Ascending aorta (tissue), 2 donors: ENCODE measurements at places on chromosomes 12 and 14.

GRCh38 chr14:21781543-21781942 lies 107.9 kb upstream of the OR4E1 start:
- no peak for DNase-seq

- DNase-seq: no peak
Measured at GRCh38 chr12:111596985-111597830, 1.9 kb downstream of the ATXN2 start.

GRCh38 chr12:52343550-52343949 lies 22.4 kb upstream of the KRT83 start:
- DNase-seq: no peak

DNA sequence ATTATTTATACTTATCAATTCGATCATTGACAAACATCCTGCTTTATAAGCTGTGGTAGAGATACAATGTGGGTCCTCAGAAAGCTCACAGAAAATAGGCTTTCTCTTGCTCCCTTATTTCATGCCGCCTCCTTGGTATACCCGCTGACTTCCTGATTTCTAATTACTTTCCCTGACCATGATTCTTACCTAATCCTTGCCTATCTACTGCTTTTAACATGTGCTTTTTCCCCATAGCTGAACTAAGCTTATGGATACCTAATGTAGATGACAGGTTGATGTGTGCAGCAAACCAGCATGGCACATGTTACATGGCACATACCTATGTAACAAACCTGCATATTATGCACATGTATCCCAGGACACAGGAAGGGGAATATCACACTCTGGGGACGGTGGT lies 65.1 kb downstream of the ITPR2 start:
- no peak for DNase-seq

GRCh38 chr12:109599087-109599486 lies 25.5 kb downstream of the MVK start:
- no peak for DNase-seq

GRCh38 chr14:26008290-26008689 lies 589.5 kb downstream of the NOVA1 start:
- no peak for DNase-seq

- no peak for DNase-seq
Measured at GRCh38 chr12:1650260-1650977, 21.4 kb downstream of the WNT5B start.

DNA sequence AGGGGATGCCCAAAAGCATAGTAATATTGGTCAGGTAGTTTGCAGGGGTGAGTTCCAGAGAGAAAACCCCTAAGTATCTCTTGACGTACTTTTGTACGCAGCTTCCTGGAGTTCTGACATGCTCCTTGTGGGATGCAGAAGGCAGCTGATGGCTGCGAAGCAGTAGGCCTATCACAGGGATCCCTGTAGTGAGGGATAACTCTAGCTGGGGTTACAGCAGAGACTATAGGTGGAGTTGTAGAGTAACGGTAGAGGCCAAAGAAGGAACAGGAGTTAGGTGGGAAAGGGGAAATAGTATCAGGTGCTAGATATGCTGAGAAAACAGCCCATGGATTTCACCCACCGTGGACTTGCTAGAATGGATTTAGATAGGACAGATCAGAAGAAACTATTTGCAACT lies 37.3 kb downstream of the MGST1 start:
- no peak for DNase-seq

DNA sequence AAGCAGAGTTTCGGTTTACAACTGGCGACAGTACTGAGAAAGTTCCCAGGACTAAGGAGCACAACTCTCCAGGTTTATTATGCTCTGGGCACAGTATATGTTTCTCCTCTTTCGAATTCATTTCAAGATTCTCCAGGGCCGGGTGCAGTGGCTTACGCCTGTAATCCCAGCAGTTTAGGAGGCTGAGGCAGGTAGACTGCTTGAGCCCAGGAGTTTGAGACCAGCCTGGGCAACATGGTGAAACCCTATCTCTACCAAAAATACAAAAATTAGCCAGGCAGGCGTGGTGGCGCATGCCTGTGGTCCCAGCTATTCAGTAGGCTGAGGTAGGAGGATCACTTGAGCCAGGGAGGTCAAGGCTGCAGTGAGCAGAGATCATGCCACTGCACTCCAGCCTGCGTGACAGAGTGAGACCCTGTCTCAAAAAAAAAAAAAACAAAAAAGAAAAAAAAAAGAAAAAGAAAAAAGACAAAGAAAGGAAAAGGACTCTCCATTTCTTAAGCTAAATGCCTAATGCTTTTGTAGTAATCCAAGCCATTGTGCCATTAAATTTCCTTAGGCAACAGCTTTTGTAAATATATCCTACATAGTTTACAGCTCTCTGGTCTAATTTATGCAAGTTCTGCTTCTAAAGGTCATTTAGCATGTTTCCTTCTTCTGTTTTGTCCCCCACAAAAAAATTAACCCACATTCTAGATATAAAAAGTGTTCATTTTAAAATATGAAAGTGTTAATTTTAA lies 34.8 kb downstream of the ATL1 start:
- DNase-seq: no peak

DNA sequence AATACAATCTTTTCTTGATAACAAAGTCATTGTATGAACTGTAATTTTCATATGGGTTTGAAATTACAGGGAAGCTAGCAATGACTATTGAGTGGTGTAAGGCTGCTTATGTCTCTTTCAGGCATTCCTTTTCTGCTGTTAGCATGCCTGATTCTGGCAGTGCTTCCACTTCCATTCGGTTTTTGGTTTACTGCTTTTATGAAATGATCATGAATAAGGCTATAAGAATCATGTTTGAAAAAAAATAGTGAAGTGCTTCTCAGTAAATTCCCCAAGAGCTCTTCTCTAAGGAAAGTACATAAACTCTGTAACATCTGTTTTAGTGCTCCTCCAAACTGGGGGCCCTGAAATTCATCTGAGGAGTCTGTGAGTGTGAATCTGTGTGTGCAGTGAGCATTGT lies 434.0 kb upstream of the RGS6 start:
- no peak for DNase-seq

DNA sequence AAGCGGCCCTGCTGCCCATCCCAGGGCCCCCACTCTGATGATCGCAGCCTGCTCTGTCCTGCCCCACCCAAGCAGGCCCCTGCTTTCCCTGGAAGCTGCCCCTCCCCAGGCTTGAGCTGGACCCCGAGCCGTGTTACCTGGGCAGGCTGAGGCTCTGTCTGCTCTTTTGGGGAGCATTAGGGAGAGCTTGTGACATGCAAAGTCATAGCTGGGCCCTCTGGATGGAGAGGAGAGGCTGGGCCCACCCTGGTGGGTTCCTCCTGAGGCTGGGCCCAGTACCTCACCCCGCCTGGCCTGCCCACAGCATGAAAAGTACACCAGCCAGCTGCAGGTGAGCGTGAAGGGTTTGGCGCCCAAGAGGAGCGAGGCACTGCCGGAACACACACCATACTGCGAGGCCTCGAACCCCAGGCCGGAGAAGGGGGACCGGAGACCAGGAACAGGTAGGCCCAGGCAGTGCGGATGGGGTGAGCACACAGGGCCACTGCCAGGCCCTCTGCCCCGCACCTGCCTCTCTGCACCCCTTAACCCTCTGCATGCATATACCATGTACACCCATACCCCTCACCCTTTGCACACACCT lies 15.0 kb downstream of the CEP170B start:
- DNase-seq: peak; percentile 56

GRCh38 chr12:68867606-68868005 lies 59.6 kb downstream of the MDM2 start:
- no peak for DNase-seq

DNA sequence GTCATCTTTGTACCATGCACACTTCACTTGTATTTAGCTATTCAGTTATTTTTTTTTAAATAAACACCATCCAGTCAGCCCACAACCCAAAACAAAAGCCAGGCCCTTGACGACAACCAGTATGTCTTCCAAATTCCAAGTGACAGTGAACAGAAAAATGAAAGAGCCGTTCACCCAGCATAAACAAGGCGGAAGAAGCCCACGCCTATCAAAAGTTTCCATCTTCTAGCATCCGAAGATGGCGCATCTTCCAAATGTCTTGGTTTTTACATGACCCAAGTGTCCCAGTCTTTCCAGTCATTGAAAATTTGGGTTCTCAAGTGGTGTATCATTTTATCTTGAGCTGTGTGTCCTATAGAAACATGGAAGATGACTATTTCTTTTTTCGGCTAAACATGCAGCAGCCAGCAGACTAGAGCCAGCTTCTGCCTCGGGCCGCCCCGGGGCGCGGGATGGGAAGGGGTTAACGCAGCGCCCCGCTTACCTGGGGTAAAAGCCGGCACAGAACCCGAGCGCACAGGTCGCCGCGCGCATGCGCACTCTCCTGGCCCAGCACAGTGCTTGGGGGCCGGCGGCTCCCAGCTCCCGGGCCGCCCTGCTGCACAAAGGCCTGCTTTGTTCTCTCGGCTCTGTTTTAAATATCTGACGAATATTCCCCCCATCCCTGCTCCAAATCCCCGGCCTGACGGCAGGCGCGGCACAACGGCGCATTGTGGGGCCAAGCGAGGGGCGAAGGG lies 164.8 kb downstream of the ZFP36L1 start:
- no peak for DNase-seq

DNA sequence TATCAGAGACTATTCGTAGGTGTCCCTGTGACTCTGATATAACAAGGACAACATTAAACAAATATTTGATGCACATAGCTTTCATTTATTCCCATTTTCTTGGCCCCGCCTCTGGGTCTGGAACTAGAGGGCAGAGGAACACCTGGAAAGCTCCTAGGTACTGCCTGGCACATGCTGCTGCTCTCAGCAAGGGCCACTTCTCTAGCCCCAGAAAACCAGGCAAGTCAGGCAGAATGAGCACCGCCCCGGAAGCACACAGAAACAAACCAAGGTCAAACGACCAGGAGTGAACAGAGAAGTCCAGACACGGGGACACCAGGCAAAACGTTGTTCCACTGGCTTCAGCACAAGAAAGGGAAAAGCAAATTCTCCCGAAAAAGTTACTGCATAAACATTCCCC lies 76.1 kb downstream of the TTC7B start:
- no peak for DNase-seq

- no peak for DNase-seq
Measured at GRCh38 chr12:96170328-96170727, 23.8 kb upstream of the ELK3 start.
